ENCODE measurements at places on chromosomes 3 and 15. TPM values are rescaled to one million over a fixed set of nuclear protein-coding genes. Genes with fewer than 3 reads are reported as not detected.

POLR2H gene
- total RNA-seq, result 49.3 TPM

GPR87 gene
- not detected for total RNA-seq

LRRC31 gene
- not detected for total RNA-seq

GOLGA8M gene
- 0.78 TPM for total RNA-seq
